ENCODE measurements at places on chromosomes 3 and 15.

DNA sequence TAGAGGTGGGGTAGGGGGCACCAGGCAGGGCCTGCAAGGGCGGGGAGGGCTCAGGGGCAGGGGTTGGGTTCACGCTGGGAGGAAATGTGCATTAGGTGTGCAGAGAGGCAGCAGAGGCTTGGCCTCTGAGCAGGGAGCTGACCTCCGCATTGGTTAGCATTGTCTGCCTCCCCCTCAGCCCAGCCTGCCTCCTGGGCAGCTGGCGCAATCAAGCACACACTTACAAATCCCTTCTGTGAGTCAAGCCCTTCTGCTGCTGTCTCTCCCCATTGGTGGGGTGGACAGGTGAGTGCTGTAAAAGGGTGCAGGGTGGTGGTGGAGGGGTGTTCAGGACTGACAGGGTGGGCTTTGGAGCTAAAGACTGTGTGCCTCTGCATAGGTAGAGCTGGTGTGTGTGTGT lies 9.3 kb downstream of the LOXL1 start:
- no peak for DNase-seq

- DNase-seq, result no peak
These were observed 75.8 kb downstream of the RPL39L start for GRCh38 chr3:187063286-187064121.

GRCh38 chr15:80012060-80012726 lies 41.2 kb upstream of the BCL2A1 start:
- no peak for DNase-seq

- DNase-seq, result no peak
These were observed 31.2 kb upstream of the CFAP20DC start for GRCh38 chr3:59081071-59081470.

- DNase-seq, result no peak
These were observed 108.3 kb upstream of the FRMD4B start for GRCh38 chr3:69494185-69494584.

DNA sequence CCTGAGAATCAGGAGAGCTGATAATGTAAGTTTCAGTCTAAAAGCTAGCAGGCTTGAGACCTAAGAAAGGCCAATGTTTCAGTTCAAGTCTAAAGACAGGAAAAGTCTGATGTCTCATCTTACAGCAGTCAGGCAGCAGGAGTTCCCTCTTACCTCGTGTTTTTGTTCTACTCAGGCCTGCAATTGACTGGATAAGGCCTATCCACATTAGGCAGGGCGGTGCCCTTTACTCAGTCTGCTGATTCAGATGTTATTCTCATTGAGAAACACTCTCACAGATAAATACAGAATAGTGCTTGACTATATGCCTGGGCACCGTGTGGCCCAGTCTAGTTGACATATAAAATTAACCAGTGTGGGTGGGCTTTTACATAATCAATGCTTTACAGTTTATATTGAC lies 122.4 kb downstream of the NR1D2 start:
- no peak for DNase-seq

Data from GM04504 (cell line).